Activated CD4-positive, CD25-positive, alpha-beta regulatory T cell (primary cell): ENCODE measurements at places on chromosomes 3 and 15.

DNA sequence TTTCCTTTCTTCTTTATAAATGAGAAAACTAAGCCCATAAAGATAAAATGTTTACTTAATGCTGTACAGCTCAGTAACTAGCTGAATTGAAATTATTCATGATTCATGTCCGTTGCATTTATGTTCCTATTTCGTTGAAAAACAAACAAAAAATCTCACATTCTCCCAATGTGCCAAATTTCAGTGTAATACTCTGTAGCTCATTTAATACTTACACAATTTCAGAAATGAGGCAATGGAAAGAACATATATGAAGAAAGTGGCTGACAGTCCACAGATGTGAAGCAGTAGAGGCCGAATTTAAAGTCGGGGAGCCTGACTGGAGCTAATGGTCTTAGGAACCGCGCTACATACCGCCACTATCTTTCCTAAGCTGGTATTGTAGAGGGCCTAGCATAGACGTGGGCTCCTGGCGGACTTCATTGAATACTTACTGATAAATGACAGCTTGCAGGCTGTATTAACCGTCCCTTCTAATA is 651 bp downstream of the PLSCR2 start:
- no peak for DNase-seq

DNA sequence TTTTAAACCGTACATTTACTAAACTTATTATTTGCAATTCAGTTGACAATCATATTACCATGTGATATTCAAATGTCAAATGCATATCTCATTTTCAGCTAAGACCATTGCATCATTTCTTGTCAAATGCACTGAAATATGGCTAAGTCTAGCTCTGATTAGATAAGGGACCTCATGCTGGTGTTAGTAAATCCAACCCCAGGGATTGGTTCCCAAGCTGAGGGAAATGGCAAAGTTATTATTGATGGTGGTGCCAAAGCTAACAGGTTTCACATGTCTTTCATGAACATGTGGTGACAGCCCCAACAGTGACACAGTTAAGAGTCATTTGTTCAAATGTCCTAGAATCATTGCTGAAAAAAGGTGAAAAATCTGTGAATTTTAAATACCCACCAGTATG is 641.1 kb downstream of the MECOM start:
- no peak for DNase-seq

DNA sequence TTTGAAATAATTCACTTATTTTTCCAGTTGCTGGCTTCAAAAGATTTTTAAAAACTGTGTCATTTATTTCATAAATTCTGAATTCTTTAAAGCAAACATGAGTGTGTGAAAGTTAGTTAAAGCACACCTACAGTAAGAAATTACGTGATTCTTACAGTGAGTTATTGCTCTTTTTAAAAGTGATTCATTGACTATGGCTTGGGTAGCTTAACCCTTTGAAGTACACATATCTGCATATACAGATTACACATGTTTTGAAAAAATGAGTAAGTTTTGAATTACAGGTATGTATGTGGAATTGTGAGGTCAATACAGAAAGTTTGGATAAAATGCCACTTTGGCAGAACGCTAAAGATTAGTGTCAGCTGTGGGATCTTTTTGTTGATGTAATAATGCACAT is 64.5 kb upstream of the MBNL1 start:
- no peak for DNase-seq

DNA sequence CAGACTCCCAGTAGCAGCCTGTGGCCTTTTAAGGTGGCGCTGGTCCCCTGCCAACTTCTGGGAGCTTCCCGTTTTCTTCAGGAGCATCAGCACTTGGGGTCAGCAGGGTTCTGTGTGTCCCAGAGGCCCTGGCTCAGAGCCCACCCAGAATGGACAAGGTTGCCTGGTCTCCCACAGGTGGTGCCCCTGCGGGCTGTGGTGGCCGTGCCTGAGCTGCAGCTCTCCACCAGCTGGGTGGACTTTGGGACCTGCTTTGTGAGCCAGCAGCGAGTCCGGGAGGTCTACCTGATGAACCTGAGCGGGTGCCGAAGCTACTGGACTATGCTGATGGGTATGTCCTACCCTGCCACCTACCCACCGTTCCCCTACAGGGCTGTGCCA is 15.5 kb downstream of the ACAA1 start:
- DNase-seq = no peak

DNA sequence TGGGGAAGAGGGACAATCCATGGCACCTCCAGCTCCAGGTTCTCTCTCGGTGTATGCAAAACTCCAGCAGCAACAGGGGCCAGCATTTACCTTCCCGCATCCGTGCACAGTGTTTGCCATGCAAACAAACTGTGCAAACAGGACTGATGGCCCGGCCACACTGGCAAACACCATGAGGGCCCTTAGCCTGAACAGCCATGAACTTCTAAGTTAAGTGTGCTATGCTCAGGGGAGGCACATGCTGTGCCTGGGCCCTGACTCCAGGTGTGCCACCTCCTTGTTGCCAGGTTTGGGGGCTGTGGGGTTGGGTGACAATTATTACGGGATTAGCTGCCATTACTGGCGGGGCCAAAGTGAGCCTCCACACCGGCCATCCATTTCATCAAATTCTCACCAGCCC is 57.5 kb downstream of the CACNA2D2 start:
- DNase-seq = no peak

- DNase-seq = no peak
Measured at GRCh38 chr15:83443076-83443847, 3.9 kb upstream of the SH3GL3 start.

GRCh38 chr3:169082076-169082475 is 581.4 kb downstream of the MECOM start:
- no peak for DNase-seq

- no peak for DNase-seq
Measured at GRCh38 chr3:25462495-25462894, 34.4 kb downstream of the RARB start.

DNA sequence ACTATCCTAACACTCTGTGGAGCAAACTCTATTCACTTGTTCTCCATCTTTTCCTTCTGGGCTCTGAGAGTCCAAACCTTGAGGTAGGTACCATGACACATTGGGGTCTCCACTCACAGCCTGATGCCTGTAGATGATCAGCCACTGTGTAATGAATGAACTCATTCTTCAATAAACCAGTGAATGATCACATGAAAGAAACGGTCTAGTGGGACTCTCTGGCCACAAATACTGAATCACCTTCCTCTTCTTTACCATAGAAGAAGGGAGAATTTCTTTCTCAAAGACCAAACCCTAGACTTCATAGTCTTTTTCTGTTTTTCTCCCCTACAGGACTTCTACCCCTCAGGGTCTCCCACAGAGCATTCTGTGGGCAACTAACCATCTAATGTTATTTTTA is 20.5 kb upstream of the ABHD2 start:
- DNase-seq = no peak
